ENCODE measurements at places on chromosomes 5 and 9.

- no peak for DNase-seq
Measured at GRCh38 chr5:61162832-61163567, 732 bp upstream of the SMIM15 start.

- DNase-seq: no peak
Measured at GRCh38 chr9:124137009-124137943, 120.5 kb upstream of the NEK6 start.

GRCh38 chr9:115815786-115816185, 337.8 kb upstream of the PAPPA start:
- DNase-seq: no peak

- no peak for DNase-seq
Measured at GRCh38 chr5:76908166-76908565, 44.7 kb upstream of the CRHBP start.

DNA sequence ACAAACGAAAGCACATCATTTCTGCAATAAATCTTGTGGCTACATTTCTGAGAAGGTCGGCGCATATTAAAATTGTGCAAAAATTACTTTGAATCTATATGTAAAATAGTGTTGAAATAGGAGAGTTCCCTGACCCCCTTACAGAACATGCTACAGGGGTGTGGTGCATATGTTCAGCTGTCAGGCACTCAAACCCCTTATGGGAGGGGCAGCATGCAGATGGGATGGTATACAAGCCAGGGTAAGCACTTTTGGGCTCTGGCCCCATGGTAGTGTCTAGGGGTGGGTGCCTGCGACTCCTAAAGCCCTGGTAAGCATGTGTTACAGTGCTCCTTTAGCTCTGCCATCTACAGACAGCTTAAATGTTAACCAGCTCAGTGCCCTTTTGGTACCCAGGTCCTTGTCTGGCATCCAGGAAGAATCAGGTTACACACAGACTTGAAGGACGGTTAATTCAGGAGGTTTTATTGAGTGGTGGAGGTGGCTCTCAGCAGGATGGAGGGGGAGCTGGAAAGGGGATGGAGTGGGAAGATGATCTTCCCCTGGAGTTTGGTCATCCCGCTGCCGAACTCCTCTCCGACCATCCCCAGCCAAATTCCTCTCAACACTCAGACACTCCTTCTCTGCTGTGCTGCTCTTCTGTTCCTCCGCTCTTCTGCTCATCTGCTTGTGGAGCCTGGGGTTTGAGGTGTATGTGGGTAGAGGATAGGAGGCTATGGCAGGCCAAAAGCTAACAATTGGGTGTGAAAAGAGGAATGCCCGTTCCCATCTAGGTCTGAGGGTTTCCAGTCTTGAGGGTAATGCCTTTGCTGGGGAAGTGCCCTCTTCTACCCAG, 84.6 kb upstream of the RASEF start:
- no peak for DNase-seq

- DNase-seq: no peak
Measured at GRCh38 chr5:103272377-103272776, 13.8 kb downstream of the MACIR start.

GRCh38 chr9:137366445-137366810, 56.5 kb downstream of the EXD3 start:
- no peak for DNase-seq

DNA sequence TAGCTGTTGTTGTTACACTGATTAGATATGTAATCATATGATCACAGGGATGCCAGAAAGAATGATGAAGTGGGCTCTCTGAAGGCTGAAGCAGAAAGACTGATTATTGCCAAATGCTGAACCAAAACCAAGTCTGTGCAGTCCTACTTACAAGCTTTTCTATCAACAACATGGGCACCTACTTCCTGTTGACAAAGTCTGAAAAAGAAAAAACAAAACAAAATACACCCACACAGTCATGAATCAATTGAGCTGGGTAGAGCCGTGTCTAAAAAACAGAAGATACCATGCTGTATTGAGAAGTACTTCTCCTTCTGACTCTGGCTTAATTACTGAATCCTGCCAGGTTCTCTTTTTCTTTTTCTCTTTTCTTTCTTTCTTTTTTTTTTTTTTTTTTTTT, 363.4 kb downstream of the RAB3C start:
- DNase-seq: no peak

- DNase-seq: no peak
Measured at GRCh38 chr5:102845041-102845440, 89.9 kb downstream of the PAM start.

GRCh38 chr9:135951889-135952663, 9.1 kb downstream of the UBAC1 start:
- no peak for DNase-seq

- no peak for DNase-seq
Measured at GRCh38 chr9:89883401-89884341, 278.9 kb downstream of the GADD45G start.

DNA sequence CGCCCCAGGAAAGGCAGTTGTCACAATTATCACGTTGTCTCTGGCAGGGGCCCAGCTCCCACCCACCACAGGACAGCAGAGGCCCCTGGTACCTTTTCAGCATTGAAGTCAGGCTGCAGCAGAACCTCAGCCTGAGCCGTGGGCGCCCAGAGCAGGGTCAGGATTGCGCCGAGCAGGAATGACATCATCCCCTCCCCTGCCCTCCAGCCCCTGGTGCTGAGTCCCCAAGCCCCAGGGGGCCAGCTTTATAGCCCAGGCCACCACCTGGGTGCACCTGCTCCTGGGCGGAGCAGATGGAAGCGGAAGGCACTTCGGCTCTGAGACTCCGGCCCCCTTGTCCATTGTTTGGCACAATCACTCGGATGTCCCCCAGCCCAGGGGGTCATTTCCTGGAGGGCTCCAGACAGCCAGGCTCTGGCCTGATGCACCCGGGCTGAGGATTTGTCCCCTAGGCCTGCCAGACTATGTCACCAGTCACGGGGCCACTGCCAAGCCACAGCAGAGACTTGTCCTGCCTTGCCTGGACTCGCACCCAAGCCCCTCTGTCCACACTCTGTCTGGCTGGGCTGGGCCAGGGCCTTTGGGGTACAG, at the start of gene LCN15:
Gene LCN15 (minus strand): TSS at position 218 of the 591 bp plus-strand sequence. CDS start 30 bp downstream, at position 188.
- no peak for DNase-seq

- DNase-seq: no peak
Measured at GRCh38 chr9:89476546-89476945, 21.4 kb downstream of the SEMA4D start.

- DNase-seq: no peak
Measured at GRCh38 chr9:18396102-18396728, 77.7 kb upstream of the ADAMTSL1 start.

DNA sequence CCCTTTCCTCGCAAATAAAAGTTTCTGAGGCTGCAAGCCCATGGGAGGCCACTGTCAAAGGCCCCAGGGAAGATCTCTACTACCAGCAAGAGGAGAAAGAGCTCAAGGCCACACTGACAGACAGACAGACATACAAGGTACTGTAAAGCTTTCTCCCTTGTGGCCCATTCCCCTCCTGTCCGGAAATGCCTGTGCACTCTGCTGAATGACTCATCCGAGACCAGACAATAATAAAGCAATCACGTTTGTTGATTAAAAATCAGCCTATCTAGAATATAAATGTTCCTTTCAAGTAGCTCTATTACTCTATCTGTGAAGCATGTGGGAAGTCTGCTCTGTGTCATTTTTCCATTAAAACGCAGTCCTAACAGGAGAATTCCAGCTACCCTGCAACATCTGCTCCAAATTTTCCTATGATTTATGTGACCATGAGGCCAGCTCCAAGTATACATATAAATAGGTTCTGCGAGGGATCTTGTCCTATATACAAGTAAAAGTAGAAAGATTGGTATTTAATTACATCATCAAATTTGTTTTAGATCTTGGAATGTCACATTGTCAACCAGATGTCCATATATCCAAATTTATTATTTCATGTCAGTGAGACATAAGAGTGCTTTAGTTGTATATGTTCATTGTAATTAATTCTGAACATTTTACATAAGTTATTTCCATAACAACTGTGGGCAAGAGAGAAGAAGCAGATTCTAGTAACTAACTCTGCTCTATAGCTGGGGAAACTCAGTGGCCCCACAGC, 34.7 kb upstream of the TGFBI start:
- DNase-seq: no peak

DNA sequence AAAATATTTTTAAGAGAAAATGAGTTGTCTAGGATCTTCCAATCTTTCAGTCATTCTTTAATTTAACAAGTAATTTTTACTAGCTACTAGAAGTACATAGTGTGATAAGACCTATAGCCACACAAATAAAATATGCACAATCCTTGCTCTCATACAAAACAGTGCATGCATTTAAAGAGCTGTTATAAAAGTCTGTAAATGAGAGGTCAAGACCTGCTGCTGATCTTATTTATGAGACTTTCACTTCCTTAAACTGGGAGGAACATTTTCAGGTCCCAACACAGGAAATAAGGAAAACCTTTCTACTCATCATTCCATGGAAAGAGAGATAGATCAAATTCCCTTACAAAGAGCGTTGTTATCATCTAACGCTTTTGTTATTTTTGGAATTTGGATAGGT, 54.2 kb upstream of the PAM start:
- DNase-seq: no peak

DNA sequence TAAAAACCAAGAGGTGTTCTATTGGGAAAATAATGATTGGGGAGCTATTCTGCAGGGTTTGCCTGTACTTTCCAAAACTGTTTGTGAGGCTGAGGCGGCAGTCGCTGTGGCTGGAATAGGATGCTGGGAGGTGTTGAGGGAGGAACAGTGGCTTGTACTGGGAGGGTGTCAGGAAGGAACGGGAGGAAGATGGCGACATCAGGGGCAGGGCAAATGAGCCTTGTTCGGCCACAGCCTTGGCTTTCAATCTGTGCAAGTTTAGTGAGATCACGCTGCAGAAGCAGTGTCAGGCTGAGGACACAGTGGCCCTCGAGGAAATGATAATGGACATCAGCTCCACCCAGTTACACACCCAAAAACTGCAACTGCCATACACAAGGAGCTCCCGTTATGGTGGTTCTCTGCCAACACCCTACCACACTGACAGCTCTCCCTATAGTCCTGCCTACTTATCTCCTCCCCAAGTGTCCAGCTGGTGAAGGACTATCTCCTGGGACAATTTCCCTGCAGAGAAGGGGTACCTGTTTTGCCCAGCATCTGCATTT, 27.3 kb downstream of the KIF2A start:
- DNase-seq: no peak

- no peak for DNase-seq
Measured at GRCh38 chr5:91311168-91311696, 71.9 kb downstream of the ARRDC3 start.

DNA sequence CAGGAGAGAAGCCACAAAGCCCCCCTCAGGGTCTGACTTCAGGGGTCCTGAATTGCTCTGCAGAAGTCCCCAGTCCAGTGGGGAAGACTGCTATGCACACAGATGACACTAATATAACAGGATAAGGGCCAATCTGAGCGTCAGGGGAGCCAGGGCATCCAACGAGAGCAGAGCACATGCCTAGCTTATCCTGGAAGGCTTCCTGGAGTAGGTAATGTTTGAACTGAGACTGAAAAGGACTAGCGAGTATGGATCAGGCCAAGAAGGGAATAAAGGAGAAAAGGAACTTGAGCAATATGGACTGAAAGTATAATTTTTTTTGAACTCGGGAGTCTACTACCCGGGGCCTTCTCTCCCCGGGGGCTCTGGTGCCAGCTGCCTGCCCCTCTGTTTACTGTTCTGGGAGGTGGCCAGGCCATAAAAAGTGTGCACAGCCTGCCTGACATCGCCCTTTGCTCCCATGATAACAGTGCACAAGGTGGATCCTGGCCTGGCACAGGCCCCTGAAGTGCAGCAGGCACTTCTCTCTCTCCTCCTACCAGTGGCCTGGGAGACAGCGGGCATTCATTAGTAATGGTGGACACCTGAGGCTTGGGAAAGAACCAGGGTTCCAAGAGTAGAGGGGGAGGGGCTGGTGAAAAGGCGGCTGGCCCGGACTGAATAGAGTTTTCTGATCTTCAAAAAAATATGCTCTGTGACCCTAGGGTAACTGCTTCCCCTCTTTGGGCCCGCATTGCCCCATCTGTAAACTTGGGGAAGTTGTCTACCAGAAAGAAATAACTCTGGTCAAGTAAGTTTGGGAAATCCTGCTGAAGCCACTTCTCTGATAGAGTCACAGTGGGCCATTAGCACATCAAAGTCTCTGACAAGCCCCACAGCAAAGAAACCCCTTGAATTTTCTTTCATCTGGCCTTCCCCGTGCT, 4.6 kb upstream of the SLC6A7 start:
- no peak for DNase-seq

DNA sequence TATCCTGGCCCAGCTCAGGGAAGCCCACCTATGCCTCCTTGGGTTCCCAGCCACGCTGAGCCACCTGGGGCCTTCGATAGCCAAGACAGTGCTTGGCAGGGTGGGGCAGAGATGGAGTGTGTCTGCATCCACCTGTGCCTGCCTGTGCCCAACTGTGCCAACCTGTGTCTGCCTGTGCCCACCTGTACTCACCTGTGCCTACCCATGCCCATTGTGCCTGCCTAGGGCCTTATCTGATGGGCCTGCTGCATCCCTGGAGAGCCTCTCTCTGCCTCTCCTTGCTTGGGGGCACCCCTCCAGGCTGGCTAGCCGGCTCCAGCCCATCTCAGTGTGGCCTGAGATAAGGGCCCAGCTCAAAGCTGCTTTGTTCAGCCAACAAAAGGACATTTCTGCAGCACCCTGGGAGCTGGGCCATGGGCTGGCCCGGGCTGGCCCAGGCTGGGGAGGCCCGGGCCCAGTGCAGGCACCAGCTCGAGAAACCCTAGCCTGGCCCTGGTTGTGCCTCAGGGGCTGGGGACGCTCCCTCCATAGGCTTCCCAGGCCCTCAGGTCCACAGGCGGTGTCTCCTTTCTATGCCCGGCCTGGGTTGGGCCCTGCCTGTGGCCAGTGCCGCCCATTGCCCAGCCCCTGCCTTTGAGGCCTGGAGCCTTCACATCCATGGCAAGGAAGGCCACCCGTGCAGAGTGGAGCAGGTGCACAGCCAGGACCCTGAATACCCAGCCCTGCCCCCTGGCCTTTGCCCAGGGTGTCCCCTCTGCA, 37.3 kb upstream of the NOTCH1 start:
- DNase-seq: no peak

- no peak for DNase-seq
Measured at GRCh38 chr5:80101993-80102392, 66.8 kb downstream of the THBS4 start.

- DNase-seq: no peak
Measured at GRCh38 chr9:111979561-111979960, 82.9 kb downstream of the UGCG start.

DNA sequence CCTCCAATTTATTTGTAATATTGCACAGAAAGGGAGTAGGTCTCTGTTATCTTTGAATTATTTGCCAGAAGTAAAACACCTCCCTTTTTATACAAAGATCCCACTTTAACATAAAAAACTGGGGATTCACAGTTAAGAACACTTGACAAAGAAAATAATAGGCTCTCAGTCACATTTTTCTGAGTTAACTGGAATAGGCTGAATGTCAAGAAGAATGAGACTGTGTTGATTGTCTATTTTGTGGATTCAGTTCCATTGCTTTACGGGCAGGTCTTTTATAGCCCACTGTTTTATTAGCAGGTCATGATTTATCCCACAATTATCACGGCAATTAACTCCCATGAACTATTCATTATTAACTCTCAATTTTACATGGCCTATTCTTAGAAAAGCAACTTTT, 427.4 kb downstream of the CTNND2 start:
- no peak for DNase-seq
